GM12878 (cell line): ENCODE measurements at places on chromosomes 3 and 15.

GRCh38 chr3:161690299-161690620 is 193.7 kb downstream of the OTOL1 start:
- DNase-seq: no peak

GRCh38 chr3:183082355-183082915 is 16.9 kb downstream of the MCCC1 start:
- no peak for DNase-seq

DNA sequence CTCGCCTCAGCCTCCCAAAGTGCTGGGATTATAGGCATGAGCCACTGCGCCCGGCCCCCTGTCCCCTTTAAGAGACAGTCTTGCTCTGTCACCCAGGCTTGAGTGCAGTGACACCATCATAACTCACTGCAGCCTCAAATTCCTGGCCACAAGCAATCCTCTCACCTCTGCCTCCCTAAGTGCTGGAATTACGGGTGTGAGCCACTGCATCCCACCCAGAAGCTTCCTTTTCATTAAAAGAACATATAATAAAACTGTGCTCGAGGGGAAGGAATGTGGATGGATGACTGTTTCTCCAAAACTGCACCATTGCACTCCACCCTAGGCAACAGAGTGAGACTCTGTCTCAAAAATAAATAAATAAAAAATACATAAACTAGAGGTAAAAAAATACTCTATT is 70.1 kb downstream of the NCEH1 start:
- no peak for DNase-seq

DNA sequence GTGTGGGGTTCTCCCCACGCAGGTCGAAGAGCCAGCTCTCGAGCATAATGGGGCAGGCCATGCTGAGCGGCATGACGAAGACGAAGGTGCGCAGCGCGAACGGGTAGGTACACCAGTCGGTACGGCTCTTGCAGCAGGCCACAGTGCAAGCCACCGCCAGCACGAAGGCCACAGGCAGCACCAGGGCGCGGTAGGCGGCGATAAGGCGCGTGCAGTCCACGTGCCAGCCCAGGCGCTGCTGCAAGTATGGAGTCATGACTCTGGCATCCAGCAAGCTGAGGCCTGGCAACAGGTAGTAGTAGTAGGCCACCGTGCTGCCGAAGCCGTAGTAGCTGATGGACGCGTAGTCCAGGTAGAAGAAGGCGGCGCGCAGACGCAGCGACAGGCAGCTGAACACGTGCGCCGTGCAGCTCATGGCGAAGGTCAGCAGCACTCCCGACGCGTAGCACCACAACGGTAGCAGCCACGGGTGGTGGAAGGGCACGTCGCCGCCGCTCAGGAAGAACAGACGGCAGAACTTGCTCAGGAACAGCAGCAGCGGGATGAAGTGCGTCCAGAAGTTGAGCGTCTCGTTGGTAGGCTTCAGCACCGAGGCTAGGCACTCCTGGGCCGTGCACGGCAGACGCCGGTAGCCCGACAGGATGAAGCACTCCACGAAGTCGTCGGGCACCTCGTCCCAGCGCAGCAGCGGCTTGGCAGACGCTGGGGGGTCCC is 797 bp downstream of the PAQR9 start:
- no peak for DNase-seq

GRCh38 chr3:85304360-85304964 is 345.7 kb downstream of the CADM2 start:
- no peak for DNase-seq
